GM12865 (cell line): ENCODE measurements at places on chromosomes 4 and X.

DNA sequence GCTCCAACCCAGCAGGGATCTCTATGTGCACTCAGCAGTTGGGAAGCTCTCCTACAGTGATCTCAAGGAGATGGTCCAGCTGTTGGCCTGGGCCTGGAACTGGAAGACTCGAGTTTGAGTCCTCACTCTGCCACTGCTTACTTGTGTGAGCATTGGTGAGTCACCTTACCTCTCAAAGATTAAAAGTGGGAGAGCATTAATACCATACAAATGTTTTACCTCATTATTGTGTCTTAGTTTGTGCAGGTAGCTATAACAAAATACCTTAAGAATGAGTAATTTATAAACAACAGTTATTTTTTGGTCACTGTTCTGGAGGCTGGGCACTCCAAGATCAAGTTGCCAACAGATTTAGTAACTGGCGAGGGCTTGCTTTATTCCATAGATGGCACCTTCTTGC is 21.4 kb upstream of the ZNF827 start:
- DNase-seq = no peak

GRCh38 chr4:8350352-8350751 is 80.8 kb downstream of the HTRA3 start:
- no peak for DNase-seq

GRCh38 chr4:122705009-122705408 is 27.5 kb upstream of the BBS12 start:
- DNase-seq = no peak

DNA sequence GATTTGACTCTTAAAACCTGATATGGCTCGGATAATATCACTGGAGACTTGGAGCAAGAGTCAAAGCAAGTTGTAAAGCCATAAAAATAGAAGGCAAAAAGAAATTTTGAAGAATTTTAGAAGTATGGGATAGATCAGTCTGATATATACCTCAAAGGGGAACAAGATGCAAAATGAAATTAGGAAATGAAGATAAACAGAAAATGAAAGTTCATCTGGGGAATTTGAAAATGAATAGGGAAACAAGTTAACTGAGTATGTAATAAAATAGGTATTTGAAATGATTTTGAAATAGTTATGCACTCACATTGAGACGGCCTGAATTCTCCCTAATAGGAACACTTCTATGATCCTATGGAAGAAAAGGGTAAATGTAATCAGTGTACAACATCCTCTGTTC is 5.7 kb downstream of the CYP2U1 start:
- DNase-seq = no peak

- DNase-seq = peak; percentile 19
These were observed 310.7 kb downstream of the STK32B start for GRCh38 chr4:5361968-5362367.

- no peak for DNase-seq
These were observed 1454.8 kb downstream of the RPA4 start for GRCh38 chrX:98338544-98338943.

GRCh38 chrX:121579016-121579760 is 531.8 kb downstream of the GLUD2 start:
- peak; percentile 30 for DNase-seq

DNA sequence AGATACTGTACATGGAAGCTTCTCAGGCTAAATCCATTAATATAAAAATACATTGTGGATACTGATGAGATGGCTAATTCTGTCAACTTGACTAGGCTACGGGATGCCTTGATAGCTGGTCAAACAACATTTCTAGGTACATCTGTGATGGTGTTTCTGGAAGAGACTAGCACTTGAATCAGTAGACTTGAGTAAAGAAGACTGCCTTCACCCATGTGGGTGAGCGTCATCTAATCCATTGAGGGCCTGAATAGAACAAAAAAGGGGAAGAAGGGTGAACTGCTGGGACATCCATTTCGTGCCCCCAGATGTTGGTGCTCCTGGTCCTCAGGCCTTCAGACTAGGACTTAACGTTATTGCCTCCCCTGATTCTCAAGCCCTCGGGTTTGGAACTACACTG is 3.7 kb upstream of the SRP72 start:
- DNase-seq = no peak

DNA sequence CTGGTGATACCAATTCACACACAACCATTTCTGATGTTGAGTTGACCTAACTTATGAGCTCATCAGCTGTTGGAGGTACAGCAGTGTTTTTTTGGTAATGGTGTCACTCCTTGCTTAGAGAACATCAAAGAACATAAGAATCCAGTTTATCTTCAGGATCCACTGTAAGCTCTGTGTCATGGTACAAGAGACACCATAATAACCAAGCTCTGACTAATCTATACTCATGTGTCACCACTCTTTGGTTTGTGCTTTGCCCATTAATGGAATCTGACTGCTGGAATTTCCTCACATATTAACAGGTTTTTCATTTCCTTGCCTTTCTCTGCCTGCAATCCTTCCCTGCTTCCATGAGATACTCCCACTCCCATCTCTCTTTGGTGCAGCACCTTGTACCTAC is 735.1 kb upstream of the LCORL start:
- DNase-seq = no peak

DNA sequence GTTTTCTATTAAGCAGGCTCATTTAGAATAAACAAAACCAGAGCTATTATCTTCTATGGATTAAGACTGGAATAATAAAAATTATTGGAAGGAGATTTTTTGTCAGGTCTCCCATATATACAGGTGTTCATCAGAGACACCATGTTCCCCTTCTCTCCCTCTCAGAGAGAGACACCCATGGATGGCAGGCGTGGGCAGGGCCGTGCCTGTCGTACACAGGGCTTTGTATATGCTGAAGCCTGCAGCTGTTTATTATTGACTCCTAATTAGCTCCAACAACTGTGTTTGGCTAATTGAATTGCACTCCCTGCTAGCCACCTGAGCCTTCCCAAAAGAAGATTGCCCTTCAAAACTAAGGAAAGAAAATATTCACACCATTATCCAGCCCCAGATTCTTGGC is 81.6 kb downstream of the GK start:
- DNase-seq = no peak

- DNase-seq = no peak
These were observed 129.4 kb upstream of the PCDH18 start for GRCh38 chr4:137661693-137662092.

GRCh38 chr4:142824368-142824767 is 21.7 kb downstream of the INPP4B start:
- no peak for DNase-seq

GRCh38 chr4:11106759-11107158 is 321.9 kb downstream of the HS3ST1 start:
- DNase-seq = no peak

- DNase-seq = no peak
These were observed 51.9 kb upstream of the TADA2B start for GRCh38 chr4:6991249-6991648.

DNA sequence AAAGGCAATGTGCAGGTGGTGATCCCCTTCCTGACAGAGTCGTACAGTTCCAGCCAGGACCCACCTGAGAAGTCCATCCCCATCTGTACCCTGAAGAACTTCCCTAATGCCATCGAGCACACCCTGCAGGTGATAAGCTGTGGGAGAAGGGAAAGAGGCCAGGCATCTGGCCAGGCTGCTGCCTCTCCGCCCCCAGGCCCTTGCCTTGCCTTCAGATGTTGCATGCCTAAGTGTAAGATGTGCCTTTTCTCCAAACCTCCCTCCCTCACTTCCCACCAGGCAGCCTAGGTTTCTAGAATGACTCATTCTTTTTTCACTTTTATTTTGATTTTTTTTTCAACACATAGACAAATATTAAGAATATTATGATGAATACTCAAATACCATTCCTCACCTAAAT is 12.2 kb upstream of the CDK16 start:
- DNase-seq = no peak

DNA sequence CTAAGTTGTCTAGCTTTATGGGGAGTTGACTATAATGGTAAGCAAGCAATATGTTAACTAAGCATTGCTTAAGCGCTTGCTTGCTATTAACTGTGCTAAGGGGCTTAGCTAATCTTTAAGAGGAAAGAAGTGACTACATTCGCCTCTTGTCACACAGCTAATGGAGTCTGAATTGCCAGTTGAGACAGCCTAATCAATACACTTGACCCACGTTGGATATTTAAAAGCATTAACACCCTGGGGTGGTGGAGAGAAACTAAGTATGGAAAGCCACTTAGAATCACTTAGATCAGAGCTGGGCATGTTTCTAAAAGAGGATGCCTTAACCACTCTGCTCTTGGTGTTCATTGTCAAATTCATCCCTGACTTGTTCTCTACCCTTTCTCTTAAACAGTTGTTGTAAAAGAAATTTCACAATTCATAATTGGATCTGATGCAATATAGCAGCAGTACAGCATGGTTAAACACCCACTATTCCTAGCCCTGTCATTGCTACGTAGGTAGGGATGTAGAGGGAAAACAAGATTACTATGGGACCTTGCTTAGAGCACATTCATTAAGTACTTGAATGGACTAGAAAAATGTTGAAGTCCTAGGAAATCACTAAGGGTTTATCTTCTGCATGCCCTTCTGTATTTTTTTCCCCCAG is 3.5 kb downstream of the ZAR1 start:
- DNase-seq = no peak

GRCh38 chr4:153684971-153685371 is 891 bp downstream of the TLR2 start:
- no peak for DNase-seq

DNA sequence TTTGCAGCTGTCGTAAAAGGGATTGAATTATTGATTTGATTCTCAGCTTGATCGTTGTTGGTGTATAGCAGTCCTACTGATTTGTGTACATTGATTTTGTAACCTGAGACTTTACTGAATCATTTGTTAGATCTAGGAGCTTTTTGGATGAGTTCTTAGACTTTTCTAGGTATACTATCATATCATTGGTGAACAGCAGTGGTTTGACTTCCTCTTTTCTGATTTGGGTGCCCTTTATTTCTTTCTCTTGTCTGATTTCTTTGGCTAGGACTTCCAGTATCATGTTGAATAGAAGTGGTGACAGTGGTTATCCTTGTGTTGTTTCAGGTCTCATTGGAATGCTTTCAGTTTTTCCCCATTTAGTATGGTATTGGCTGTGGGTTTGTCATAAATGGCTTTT is 8.4 kb downstream of the APOOL start:
- no peak for DNase-seq

- DNase-seq = no peak
These were observed 71.0 kb upstream of the BMP2K start for GRCh38 chr4:78704981-78705683.

DNA sequence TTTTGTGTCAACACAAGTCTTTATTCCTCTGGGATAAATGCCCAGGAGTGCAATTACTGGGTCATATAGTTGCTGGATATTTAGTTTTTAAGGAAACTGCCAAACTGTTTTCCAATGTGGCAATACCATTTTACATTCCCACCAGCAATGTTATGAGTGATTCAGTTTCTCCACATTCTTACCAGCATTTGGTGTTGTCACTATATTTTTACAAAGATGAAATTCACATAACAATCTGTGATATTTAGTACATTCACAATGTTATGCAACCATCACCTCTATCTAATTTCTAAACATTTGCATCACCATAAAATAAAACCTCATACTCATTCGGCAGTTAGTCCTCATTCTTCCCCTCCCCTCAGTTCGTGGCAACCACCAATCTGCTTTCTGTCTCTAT is 75.0 kb downstream of the MAMLD1 start:
- DNase-seq = no peak

DNA sequence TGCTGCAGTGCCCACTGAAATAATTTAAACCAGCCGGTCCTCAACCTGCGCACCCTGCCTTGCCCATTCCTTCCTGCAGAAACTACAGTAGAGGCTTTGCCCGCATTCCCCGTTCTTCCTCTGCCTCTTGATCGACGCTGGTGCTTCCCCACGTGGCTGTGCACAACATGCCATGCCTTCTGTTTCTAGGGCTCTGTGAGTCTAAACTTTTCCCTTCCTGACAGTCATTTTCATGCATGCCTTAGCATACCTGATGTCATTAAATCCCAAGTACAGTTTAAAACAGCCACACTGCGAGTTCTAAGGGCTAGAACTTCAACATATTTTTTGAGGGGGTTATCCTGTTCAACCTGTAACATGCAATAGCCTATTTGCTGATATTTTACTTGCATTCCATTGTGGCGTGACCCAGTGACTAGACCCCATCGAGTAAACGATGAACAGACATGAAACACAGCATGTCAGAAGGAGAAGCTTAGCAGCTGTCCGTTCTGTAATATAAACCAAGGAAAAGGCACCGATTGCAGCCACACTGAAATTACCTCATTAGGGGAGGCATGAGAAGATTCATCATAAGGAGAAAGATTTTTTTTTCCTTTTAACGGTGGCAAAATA is 232.5 kb downstream of the ARHGAP10 start:
- no peak for DNase-seq

GRCh38 chr4:90127223-90127705 is at the start of gene CCSER1:
Gene CCSER1, plus strand, starts transcription at chr4:90127394.
- peak; percentile 83 for DNase-seq

GRCh38 chr4:140857111-140857510 is 100.9 kb upstream of the TBC1D9 start:
- no peak for DNase-seq

- no peak for DNase-seq
These were observed 240.5 kb downstream of the STIM2 start for GRCh38 chr4:27101126-27101525.

GRCh38 chrX:107560041-107560440 is 68.3 kb upstream of the PRPS1 start:
- DNase-seq = no peak

- DNase-seq = no peak
These were observed 475.0 kb upstream of the PCDH7 start for GRCh38 chr4:30245140-30245539.
